ENCODE measurements at places on chromosomes 13 and 19.

DNA sequence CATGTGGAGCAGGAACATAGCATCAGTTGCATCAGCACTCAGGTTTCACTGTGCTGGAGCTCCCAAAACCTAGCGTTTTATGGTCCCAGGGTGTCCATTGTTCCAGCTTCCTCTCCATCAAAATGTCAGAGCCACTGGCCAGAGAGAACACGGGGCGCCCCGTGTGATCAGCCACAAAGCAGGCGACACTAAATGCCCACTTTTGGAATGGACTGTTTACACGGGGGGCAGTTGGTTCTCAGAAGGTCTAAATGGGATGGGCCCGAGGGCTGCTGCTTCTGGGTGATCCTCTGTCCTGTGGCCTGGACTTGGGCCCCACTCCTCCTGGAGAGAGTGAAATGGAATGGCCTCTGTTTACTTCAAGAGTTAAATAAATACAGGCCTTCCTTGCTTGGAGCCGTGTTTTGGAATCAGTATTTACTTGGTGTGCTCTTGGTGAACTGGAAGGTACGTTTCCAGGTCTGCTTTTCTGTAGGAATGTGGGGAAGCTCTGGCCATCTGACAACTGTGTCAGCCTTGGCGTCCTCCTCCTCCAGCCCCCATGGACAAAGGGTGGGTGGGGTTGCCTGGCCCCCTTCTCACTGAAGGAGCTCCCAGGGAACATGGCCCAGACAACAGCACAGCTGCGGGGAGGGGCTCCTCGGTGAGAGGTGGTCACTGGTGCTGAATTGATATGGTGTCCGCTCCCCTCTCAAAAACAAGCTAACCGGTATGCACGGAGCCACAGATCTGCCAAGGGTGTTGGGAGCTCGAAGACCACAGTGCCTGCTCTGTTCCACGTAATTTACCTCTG is 16.1 kb upstream of the MCF2L start:
- no peak for DNase-seq

- peak; percentile 81 for DNase-seq
These were observed 3.6 kb downstream of the LGALS7 start for GRCh38 chr19:38769635-38770211.

DNA sequence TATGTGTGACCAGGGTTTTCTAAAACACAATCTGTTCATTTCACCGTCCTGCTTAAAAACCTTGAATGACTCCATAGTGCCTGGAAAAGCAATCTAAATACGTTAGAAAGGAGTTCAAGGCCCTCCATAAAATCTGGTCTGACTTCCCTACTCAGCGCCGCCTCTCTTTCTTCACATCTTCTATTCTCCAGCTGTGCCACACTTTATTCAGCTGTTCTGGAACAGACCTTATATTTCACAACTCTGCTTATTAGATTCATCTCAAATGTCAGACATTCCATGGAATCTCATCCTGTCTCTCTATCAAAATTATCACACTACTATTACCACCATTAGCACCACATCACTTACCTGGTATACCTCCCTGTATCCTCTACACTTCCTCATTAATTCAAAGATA is 19.8 kb upstream of the SPART start:
- no peak for DNase-seq

- DNase-seq = no peak
These were observed 27.5 kb upstream of the ANKRD10 start for GRCh38 chr13:110942248-110942981.

- DNase-seq = peak; percentile 63
These were observed 7.5 kb upstream of the LIN7B start for GRCh38 chr19:49106648-49107135.

DNA sequence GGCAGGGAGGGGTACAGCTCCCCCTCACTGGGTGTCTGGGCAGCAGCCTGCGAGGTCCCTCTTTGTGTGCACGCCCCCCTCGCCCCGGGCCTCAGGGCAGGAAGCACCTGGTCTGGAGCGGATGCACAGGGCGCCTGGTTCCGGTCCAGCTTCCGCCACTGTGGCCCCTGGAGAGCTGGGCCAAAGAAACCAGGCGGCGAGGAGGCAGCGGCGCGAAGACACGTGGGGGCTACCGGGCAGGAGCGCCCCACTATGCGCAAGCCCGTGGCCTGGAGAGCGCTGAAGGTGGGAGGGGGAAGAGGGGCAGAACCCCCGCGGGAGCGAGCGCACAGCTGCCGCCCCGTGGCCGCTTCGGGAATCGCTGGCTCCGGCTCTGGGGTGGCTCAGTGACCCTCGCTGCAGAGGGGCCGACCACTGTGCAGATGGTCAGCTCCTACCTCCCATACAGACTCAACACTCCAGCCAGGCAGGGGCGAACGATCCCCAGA is 1.7 kb upstream of the LYL1 start:
- peak; percentile 56 for DNase-seq

GRCh38 chr13:65600702-65601101 is 1629.4 kb downstream of the PCDH9 start:
- no peak for DNase-seq

DNA sequence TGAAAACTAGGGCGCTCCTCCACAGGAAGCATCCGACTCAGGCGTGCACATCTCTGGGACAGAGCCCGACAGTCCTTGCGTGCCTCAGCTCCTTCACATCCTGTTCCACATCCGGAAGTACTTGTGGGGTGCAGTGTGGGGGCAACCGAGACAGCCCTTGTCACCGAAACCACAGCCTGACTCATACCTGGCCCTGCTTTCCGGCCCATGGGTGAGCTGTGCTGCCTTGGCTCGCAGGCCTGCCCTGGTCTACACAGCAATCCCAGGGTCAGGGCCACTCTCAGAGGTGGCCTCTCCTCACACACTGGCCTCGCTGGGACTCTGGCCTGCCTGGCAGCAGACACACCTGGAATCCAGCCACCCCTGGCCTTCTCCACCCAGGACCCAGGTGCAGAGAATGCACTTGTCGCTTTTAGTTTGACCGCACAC is 100.4 kb downstream of the STK24 start:
- no peak for DNase-seq

DNA sequence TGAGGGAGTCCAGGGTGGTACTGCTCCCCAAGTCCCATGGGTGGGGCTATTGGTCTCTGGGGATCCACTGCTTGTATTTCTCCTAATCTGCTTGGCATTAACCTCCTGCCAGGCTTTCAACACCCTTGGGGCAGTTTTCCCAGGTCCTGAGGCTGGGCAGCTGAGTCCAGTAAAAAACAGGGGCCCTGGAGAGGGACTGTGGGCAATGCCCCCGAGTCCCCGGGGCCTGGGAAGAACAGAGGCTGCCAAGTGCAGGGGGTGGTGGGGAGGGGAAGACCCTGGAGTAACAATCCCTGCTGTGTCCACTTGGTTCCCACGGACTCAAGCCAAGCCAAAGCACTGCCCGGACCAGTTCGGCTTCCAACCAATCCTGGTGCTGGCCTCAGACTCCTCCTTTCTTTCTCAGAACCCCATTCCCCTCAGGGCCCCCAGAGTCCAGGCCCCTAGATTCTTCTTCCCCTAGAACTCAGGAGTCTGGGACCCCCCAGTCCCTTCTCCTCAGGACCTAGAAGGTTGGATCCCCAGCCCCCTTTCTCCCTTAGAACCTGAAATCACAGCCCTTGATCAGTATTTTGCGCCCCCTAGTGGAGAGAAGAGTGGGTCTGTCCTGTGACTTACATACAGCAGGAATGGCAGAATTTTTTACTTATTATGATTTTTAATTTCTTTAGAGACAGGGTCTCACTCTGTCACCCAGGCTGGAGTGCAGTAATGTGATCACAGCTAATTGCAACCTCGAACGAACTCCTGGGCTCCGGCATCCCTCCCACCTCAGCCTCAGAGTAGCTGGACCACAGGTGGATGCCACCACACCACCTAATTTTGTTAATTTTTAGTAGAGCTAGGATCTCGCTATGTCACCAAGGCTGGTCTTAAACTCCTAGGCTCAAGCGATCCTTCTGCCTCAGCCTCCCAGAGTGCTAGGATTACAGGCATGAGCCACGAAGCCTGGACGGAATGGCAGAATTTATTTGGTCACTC is 3.7 kb upstream of the CLPTM1 start:
- peak; percentile 64 for DNase-seq

- no peak for DNase-seq
These were observed 14.6 kb downstream of the RAB20 start for GRCh38 chr13:110546926-110547325.

- DNase-seq = no peak
These were observed 671.5 kb upstream of the PCDH20 start for GRCh38 chr13:62087124-62087523.

DNA sequence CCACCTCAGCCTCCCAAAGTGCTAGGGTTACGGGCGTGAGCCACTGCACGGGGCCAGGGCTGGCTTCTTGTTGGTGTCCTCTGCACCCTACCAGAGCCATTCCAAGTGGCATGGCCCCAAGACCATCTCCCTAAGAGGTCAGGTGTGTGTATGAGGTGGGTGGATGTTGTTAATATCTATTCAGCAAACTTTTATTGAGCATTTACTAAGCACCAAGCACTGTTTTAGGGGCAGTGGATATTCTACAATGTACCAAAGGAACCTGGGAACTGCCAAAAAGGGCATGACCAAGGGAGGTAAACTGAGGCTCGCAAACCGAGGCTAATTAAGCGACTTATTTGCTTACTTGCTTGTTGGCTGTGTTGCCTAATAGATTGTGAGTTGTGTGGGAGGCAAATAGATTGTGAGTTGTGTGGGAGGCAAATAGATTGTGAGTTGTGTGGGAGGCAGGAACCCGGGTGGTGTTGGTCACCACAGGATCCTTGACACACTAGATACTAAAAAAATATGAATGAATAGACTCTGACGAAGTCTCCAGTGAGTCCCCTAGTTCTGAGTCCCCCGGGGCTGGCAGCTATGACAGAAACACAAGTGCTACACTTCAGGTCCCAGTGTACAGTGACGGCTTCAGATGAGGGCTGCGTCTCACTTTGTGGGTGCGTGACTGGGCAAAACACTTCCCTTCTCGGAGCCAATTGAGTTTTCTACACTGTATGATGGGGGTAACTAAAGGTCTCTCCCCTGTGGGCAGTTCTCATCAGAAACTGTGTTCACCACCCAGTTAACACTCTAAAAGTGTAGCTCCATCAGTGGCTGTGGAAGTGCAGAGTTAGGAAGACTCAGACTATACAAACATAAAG is 5.0 kb upstream of the BICRA start:
- no peak for DNase-seq

- DNase-seq = no peak
These were observed 7.8 kb downstream of the ACTMAP start for GRCh38 chr19:40742477-40742876.

DNA sequence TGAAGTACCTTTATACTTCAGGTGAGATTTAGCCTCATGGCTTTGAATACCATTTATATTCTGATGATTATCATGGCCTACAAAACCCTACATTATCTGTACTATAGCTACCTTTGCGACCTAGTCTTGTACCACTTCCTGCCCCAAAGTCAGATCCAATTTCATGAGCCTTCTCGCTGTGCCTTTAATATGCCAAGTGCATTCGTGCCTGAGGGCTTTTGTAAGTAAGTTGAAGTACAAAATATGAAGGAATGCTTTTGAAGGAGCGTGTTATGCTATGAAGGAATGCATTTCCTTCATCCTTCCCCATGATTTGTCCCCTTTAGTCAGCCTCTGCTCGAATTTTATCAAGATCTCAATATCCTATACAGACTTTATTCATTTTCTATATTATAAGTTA is 9.2 kb upstream of the RASL11A start:
- DNase-seq = no peak

- no peak for DNase-seq
These were observed 56.8 kb upstream of the GTF3A start for GRCh38 chr13:27367570-27367969.

GRCh38 chr19:55777528-55777927 is 8.6 kb downstream of the RFPL4AL1 start:
- no peak for DNase-seq

DNA sequence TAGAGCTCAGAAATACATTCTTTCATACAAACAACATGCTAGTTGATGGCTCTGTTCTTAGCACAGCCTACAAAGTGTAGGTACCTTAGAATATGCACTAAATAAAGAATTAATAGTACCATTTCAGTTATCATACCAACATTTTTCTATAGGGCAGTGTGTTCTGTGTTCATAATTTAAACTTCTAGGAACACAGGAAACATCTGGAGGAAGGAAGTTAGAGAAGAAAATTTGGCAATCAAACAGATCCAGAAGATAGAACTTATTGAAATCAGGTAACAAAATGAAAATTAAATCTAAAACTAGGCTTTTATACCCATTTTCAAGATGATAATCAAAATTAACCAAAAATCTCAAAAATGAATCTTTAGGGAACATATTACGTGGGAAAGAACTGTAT is 527.5 kb downstream of the DCT start:
- no peak for DNase-seq

DNA sequence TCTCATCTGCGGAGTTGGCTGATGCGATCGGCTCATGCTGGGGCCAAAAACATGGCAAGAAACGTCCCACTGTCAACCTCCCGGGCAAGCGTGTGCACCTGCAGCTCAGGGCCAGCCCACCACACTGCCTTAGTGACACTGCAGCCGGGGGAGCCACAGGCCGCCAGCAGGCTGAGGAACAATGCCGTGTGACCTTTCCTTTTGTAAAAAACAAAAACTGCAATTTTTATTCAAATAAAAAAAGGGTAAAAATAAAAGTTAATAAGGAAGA is 18.8 kb upstream of the TMEM255B start:
- no peak for DNase-seq

DNA sequence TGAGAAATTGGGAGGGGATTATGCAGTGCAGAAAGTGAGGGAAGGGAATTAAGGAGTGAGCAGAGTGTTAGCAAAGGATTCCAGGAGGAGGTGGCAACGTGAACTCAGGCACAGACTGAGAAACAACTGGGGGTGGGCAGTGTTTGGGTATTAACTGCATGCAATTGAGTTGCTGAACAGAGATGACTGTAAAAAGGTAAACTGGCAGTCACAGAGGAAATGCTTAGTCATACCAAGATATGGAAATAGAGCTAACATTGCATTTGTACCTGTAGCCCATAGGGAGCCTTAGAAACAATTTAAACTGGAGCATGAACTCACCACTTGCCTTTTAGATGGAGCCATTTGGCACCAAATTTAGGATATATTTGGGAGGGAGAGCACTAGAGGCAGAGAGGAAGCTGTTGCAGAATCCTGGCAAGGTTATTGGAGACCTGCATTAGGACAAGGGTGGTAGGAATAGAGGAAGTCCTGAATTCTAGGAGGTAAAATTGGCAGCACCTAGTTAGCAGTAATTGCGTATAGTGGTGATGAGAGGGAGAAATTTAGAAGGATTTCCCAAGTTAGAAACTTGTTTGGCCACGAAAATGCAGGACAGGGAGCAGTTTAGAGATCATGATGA is 100.6 kb upstream of the FRY start:
- DNase-seq = no peak

- DNase-seq = no peak
These were observed 23.1 kb downstream of the LYL1 start for GRCh38 chr19:13079542-13079986.

DNA sequence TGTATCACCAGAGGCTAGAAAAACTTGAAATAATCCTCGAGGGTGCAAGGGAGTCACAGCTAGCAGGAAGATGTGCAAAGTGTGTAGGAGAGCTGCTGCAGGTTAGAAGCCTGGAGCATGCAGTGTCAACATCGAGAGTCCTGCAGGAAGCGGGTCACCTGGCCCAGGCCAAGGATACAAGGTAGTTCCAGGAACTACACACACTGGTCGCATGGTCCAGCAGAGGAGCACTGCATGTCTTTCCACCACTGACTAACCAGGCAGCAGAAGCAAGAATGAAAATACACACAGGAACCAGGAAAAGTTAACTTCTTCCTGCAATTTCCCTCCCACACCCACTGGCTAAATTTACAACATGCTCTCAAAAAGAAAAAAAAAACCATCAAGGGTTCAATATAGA is 36.0 kb upstream of the MIR17HG start:
- no peak for DNase-seq
